ENCODE measurements at places on chromosomes 2 and 18. TPM values are rescaled to one million over a fixed set of nuclear protein-coding genes. Genes with fewer than 3 reads are reported as not detected.

Gene PSD4
- total RNA-seq = 278 TPM

DNA sequence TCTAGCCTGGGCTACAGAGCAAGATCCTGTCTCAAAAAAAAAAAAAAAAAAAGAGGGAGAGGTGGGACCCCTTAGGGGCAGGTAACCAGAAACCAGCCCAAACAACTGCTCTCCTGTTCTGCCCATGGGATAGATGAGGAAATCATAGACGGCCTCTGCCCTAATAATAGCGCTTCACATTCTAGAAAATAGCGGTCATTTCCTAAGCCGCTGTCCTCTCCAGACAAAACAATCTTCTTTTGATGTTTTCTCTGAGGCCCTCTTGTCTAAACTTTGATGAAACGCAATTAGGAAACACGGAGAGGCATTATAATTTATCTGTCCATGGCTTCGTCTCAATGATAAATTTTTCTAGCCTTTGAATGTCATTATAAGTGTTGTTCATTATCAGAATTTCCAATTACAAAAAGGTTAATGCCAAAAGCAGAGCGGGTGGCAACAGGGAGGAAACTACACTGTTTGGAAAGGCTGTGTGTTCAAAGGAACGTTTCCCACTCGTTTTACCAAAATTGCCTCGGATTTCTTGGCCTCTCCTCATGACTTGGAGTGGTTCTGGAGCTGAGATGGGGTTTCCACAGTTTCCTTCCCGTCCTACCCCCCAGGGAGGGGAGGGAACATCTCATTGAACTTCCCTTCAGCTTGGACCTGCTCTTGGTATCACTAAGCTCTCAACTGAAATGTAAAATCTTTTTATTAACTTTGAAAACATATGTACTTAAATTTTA, 151.6 kb upstream of the ZNF236 start:
- H3K4me3 ChIP-seq = no peak overlapping the region
- H3K27me3 ChIP-seq = peaks cover 7% of the 10 kb centered on the region
- no peak overlapping the region for H3K27ac ChIP-seq
- no peaks in the 10 kb centered on the region for H3K36me3 ChIP-seq
- no peaks in the 10 kb centered on the region for H3K4me1 ChIP-seq
- DNase-seq = no peak

Gene IL1RL2
- 0.09 TPM for total RNA-seq

GRCh38 chr2:397926-398325, 110.0 kb upstream of the ALKAL2 start:
- peaks cover 13% of the 10 kb centered on the region for H3K4me1 ChIP-seq
- H3K27ac ChIP-seq = no peak overlapping the region
- no peaks in the 10 kb centered on the region for H3K27me3 ChIP-seq
- no peaks in the 10 kb centered on the region for H3K36me3 ChIP-seq

Measured in activated CD4-positive, alpha-beta T cell treated with anti-CD3 and anti-CD28 coated beads, Interleukin-2, amount 10 ng/mL, durations not matched to agents 24 days and 14 days (primary cell).